DMS79 treated with DMSO at 0.1 percent for 48 hours (cell line): ENCODE measurements at places on chromosomes 16 and 17.

DNA sequence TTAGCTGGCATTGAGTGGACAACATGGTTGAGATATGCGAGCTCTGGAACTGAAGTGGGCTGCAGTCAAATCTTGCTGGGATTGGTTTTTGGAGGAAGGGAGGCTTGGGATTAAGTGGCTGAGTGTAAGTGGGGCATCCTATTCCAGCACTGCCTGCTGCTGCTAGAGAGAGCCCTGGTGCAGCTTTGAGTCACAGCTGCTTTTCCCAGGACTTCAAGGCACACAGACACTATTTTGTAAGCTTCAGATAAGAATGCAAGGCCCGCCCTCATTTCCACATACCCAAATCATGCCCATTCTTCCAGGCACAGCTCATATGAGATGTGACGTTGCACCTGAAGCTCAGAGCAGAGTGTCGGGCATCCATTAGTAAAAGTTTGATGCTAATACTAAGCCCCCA lies 10.2 kb upstream of the MAF start:
- no peak for DNase-seq

GRCh38 chr16:63785170-63785569 lies 1336.7 kb downstream of the CDH11 start:
- DNase-seq, result no peak

- no peak for DNase-seq
Observed at GRCh38 chr16:88306860-88307545, 75.8 kb upstream of the ZNF469 start.

GRCh38 chr16:62256406-62256805 lies 220.2 kb upstream of the CDH8 start:
- DNase-seq, result no peak

DNA sequence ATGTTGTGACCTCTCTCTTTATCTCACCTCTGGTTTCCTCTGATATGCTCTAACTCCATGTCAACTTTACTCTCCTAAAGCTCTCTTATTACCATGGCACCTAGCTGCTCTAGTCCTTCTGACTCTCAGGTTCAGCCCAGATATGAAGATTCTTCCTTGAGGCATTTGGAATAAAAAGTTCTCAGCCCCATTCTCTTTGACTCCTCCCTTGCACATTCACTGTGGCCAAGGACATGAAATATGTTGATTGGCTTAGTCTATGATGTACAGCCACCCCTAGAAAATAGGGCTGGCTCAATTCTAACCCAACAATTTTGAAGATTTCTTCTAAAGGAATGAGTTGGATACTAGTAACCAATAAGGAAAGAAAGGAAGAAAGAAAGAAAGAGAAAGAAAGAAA lies 20.8 kb upstream of the GAS7 start:
- no peak for DNase-seq

- no peak for DNase-seq
Observed at GRCh38 chr17:37844158-37844976, 79.8 kb upstream of the TBC1D3K start.

DNA sequence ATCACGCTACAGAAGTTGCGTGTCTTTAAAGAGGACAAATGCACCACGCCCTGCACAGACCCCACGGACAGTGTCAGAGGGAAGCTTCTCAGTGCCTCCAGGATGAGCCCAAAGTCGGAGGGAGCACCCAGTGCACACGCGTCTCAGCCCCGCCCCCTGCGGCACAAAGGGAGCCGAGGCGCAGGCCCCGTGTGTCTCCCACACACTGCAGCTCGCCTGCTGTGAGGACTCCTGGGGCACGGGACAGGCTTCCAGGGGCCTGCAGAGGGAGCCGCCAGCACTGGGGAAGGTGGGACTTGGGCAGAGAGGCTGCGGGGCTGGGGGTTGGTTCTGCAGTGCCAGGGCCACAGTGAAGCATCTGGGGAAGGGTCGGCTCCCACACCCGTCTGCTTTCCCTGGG lies 77.4 kb downstream of the LMF1 start:
- no peak for DNase-seq
